ENCODE measurements at places on chromosomes 4 and X. TPM values are rescaled to one million over a fixed set of nuclear protein-coding genes. Genes with fewer than 3 reads are reported as not detected.

Gene GAGE12H
- polyA plus RNA-seq = not detected

Gene STK32B
- 25.5 TPM for polyA plus RNA-seq

Gene BMP3
- polyA plus RNA-seq = 2.9 TPM

Gene BBS12
- polyA plus RNA-seq = 5.7 TPM

Gene DACH2
- 6.7 TPM for polyA plus RNA-seq

DNA sequence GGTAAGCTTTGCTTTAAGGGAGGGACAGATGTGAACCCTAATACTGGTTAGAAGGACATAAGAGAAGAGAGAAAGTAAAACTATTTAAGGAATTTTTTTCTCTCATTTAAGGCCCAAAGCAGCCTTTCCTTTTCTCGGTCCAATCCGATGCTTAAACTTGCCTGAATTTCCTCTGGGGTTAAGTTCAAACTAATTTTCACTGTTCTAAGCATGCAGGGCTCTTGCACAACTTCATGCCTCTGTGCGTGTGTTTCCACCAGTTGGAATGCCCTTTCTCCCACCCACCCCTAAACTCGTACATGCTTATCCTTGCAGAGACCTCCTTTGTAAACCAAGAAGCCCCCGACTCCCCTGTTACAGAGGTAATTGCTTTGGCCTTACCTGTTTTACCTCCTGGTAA is 204.7 kb downstream of the CBR4 start:
- peaks cover 3% of the 10 kb centered on the region for H3K4me1 ChIP-seq
- H3K4me3 ChIP-seq = no peak overlapping the region
- no peak overlapping the region for H3K27ac ChIP-seq
- no peaks in the 10 kb centered on the region for H3K27me3 ChIP-seq

DNA sequence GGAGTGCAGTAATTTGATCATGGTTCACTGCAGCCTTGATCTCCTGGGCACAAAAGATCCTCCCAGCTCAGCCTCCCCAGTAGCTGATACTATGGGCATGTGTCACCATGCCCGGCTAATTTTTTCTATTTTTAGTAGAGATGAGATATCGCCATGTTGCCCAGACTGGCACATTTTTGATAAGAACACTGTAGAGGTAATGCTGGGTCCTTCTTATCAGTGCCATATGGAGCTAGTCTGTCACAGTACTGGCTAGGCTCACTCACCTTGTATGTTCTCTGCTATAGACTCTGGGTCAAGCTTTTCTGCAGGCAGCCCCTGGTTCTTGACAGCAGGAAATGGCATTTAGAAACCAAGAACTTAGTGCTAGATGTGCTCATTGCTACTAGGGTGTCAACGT is 53.9 kb downstream of the BCOR start:
- peaks cover 4% of the 10 kb centered on the region for H3K36me3 ChIP-seq
- H3K4me1 ChIP-seq = no peaks in the 10 kb centered on the region
- no peak overlapping the region for H3K27ac ChIP-seq
- DNase-seq = no peak
- H3K4me3 ChIP-seq = no peak overlapping the region

- H3K36me3 ChIP-seq = no peaks in the 10 kb centered on the region
- H3K27ac ChIP-seq = no peak overlapping the region
- H3K27me3 ChIP-seq = no peaks in the 10 kb centered on the region
- H3K4me1 ChIP-seq = no peaks in the 10 kb centered on the region
- no peak overlapping the region for H3K4me3 ChIP-seq
Measured at GRCh38 chr4:147717878-147718277, 14.0 kb upstream of the ARHGAP10 start.

GRCh38 chrX:10014462-10015354 is 47.5 kb downstream of the CLDN34 start:
- peaks cover 14% of the 10 kb centered on the region for H3K27me3 ChIP-seq
- DNase-seq = peak; percentile 69
- H3K4me1 ChIP-seq = peaks cover 17% of the 10 kb centered on the region
- peak overlapping the region; percentile 60 for H3K4me3 ChIP-seq
- H3K27ac ChIP-seq = peak overlapping the region; percentile 52

- DNase-seq = no peak
- no peaks in the 10 kb centered on the region for H3K36me3 ChIP-seq
- peaks cover 7% of the 10 kb centered on the region for H3K27me3 ChIP-seq
- no peak overlapping the region for H3K4me3 ChIP-seq
- H3K27ac ChIP-seq = no peak overlapping the region
Measured at GRCh38 chrX:111831343-111831742, 44.6 kb upstream of the TRPC5OS start.

DNA sequence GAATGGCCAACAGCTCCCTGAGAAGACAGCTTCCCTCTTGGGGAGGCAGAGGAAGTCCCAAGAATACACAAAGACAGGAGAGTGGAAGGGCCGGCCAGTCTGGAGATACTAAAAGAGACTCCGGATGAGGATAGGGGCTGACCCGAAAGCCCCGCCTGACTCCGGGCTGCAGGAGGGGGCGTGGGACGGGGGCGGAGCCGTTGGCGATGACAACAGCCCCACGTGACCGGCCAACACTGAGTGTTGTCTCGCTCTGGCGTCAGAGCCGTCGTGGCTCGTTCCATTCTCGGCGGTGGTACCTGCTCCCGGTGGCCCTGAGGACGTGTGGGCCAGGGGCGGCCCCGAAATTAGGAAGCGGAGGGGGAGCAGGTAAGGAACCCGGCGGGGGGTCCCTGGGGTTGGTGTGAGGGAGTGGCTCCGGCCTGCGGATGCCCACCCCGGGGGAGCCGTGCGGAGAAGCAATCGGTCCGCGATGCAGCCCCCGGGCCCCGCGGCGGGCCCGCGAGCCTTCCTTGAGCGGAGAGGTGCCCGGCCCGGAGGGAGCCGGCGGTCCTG is at the start of gene BEX4:
Gene BEX4 (plus strand): TSS at position 239 of the 555 bp plus-strand sequence. CDS start 1,046 bp downstream, outside the sequence.
- no peaks in the 10 kb centered on the region for H3K4me1 ChIP-seq
- peak within 1 kb of the TSS; percentile 48 for H3K4me3 ChIP-seq
- peak; percentile 56 for DNase-seq

GRCh38 chr4:169220447-169220846 is 50.3 kb downstream of the SH3RF1 start:
- H3K36me3 ChIP-seq = no peaks in the 10 kb centered on the region
- no peak overlapping the region for H3K4me3 ChIP-seq
- no peaks in the 10 kb centered on the region for H3K4me1 ChIP-seq
- H3K27me3 ChIP-seq = no peaks in the 10 kb centered on the region
- no peak overlapping the region for H3K27ac ChIP-seq

Measured in spinal cord (tissue), 10 donors.